Iris pigment epithelial cell (primary cell): ENCODE measurements at places on chromosomes 5 and 9.

DNA sequence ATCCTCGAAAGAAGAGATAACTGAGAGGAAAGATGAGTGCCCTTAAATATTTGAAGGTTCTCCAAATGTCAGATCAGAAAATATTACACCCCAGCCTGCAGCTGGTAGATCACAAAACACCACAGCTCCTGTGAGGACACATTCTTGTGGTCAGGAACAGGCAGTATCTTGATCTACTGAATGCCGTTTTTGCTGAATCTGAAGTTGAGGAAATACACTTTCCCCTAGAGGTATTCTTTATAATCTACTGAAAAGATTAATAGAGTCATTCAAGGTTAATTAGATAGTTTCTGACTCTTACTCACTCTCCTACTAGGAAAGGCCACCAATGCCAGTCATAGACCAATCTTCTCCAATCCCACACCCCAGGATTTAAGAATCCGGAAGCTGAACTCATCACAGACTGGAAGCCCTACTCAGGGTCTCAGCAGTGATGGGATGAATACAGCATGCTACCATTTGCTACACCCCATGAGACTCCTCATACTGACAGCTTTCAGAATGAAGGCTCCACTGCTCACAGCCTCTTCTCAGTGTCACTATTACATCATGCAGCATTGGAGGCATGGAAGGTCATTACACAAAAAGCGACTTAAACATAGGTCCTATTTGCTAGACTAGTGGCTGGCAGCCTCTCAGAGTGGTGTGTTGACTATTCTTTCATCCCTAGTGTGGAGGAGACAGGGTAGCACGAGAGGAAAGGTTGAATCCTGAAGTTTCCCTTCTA lies 143.9 kb upstream of the SLC1A3 start:
- DNase-seq = peak; percentile 16

DNA sequence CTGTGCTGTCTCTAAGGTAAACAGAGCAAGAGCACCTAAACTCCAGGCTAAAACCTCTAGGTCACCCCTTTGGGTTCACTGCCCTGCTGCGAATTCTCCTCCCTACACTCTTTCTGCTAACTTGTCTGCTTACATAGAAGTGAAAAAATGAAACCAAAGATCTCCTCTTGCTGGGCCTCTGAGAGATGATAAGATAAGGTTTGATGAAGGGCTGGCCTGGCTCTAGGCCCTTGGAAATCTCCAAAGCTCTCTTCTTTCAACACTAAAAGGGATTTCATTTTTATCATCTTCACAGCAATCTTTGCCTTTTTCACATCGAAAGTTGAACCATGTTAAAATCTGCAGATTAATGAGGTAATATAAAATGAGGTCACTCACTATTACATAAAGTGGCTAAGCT lies 450.8 kb upstream of the TLE4 start:
- no peak for DNase-seq

DNA sequence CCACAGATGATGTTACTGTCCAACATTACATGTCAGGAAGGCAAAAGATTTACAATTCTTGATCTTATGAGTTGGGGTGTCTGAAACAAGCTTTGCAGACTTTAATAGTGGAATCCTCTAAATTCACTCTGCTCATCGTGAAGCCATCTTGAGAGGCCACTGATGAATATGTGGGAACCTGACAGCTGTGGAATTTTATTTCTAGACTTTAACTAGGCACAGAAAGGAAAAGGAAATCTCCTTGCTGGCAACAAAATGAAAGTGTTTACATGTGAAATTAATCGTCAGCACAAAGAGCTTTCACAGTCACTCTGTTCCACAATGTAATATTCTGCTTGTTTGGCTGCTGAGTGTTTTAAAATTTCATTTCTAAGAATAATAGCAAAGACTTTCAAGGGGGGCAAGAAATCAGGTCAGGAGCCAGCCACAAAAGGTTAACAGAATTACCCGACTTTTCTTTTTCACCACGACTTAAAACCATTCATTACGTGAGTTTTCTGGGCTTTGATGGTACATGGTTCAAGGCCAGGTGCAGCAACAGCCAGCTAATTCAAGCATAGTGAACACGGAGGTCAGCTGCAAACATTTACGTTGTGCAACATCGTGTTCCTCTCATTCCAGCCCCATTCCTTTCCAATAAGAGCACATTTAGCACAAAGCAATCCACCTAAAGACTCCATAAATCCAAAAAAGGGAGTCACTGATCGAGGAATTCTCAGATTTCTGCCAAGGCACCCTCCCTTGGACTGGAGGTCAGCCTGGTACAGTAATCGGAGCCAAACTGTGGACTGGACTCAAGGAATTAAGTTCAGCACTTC lies 14.6 kb downstream of the NREP start:
- peak; percentile 92 for DNase-seq

GRCh38 chr5:90598293-90598692 lies 39.7 kb downstream of the ADGRV1 start:
- DNase-seq = no peak

DNA sequence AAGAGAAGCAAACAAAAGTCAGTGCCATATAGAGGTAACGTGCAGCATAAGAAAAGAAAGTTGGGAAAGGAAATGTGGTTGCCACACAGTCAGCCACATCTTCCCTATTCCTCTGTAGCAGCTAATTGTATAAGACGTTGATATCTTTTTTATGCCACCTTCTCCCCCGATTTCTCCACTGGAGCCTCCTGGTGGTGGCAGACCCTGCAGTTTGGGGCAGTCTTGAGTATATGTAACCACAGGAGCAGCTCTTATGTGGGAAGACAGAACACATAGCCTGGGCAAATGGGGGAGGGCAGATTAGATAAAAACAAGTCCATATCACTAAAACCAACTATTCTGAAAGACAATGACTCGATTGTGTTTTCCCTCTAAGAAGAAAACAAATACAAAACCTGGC lies 99.7 kb downstream of the PLCXD3 start:
- DNase-seq = no peak

GRCh38 chr9:134163371-134164196 lies 780 bp downstream of the RNU6ATAC start:
- peak; percentile 53 for DNase-seq

DNA sequence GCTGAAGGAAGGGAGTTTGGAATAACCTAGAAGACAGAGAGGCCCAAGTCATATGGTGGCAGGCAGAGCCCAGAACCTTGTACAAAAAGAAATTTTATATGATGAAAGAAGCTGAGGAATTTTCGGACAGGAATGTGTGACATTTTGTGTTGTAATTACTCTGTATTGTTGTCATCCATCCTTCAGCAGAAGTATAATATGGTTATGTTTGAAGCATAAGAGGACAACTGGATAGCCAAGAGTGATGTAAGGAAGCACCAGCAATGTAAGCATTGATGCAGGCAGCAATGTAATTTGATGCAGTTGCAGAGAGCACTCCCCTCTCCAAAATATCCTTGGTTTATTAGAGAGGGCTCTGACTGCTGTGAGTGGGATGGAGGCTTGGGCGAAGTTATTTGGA lies 19.1 kb upstream of the SNX2 start:
- DNase-seq = no peak

GRCh38 chr5:129118405-129118804 lies 23.9 kb downstream of the ISOC1 start:
- peak; percentile 32 for DNase-seq

DNA sequence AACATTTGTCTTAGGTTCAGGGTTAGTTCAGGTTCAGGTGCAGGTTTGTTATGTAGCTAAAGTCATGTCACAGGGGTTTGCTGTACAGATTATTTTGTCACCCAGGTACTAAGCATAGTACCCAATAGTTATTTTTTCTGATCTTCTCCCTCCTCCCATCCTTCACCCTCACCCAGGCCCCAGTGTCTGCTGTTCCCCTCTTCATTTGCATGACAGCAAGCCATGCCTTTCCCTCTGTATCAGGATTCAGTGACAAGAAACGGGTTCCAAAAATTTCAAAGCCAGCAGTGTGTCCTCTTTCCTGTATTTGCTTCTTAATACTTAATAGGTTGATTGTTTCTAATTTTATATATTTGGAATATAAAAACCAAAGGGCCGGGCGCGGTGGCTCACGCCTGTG lies 330.8 kb upstream of the SGCD start:
- no peak for DNase-seq

DNA sequence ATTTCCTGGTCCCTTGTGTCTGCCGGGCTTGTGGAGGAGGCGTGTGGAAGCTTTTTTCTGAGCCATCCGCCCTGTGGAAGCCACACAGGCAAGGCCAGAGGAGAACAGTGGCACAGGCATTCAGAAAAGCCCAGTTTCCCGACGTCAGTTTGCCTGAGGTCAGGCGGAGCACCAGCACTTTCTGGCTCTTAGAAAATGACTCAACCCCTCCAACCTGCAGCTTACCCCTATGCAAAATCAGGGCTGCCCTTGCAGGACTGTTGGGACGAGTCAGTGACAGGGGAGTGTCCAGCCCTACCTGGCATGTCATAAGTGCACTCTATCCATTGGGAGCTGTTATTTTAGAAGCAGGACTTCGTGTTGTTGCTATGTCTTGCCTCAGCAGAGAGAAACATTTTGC lies 216.0 kb downstream of the NR3C1 start:
- no peak for DNase-seq

DNA sequence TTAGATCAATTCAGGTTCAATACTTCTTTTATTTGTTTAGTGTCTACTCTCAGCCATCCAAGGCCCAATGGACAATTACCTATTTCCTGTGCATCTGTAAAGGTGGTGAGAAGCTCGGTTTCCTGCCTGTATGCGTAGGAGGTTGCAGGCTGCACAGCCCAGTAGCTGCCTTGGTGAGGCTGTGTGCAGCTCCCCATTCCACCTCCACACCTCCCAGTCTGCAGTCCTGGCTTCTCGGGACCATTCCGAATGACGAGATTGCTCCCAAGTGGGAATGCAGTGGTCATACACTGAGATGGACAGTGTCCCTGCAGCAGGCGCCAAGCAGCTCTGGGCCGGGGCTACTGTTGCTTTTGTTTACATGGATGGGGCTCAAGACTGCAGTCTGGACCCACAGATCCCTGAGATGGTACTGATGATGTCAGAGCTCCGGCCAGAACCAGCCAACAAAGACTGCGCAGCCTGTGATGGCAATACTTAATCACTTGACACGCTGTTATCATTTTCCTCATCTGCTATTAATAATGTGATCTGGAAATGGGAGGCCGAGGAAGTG lies 206.1 kb upstream of the IRX1 start:
- no peak for DNase-seq

- peak; percentile 57 for DNase-seq
Observed at GRCh38 chr5:31470608-31471007, 61.3 kb downstream of the DROSHA start.

- no peak for DNase-seq
Observed at GRCh38 chr5:35781181-35781790, 75.4 kb upstream of the IL7R start.

GRCh38 chr5:65100911-65101631 lies 332.3 kb downstream of the CWC27 start:
- DNase-seq = peak; percentile 92

DNA sequence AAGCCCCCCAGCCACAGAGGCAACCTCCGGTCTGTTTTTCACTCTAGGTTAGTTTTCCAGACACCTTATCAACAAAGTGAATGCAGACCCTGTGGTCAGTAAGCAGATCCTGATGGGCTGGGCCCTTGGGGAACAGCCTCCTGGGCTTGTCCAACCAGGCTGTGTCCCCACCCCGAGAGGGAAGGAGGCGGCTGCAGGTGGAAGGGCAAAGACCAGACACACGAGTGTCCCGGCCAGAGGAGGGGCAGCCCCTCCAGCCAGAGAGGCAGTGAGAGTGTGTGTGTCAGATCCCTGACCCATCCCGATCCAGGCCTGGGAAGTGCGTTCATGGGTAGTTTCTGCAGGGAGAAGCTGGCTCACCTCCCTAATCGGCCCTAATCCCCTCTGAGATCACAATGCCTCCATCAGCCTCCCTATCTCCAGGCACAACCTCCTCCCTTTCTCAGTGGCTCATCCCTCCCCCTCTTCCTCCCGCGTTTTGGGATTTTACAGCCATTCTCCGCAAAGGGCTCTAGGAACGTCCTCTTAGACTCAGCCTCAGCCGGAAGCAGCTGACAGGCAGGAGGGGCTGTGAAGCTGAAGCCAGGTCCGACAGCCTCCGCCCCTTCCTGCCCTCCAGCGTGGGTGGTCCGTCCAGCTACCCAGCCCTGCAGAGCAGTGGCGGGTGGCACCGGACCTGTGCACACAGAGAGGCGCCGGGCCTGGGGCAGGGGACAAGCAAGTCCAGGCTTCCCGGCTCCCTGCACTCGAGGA lies 9.7 kb downstream of the SLC12A7 start:
- peak; percentile 27 for DNase-seq

DNA sequence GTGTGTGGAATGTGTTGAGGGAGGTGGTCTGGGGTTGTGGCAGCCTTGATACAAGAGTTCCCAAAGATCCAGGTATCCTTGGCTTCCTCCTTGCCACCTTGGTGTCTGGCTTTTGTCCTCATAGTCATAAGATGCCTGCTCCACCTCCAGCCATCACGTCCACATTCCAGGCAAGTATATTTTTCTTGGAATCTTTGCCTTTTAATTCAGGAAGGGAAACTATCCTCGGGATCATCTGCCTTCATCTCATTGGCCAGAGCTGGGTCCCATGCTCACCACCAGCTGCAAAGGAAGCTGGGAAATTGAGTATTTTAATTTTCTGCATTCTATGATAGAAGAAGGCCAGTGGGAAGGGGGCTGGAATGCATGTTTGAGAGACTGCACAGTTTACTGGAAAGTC lies 186.7 kb downstream of the C9orf50 start:
- no peak for DNase-seq

DNA sequence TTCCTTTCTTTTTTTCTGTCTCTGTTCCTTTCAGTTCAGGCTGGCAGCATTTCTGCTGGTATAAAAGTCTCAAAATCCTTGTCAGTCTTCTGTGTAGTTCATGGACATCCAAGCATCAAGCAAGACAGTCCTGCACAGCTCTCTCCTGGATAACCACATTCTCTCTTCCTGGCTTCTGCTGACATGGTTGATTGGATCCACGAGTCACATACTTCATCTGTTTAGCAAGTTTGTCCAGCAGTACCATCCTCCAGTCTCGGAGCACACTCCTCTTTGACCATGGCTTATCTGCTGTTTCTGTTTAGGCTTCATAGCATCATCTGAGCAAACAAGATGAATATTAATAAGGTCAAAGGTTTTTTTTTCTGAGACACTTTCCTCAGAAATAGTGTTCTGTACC lies 220.8 kb downstream of the KDM4C start:
- DNase-seq = peak; percentile 12

DNA sequence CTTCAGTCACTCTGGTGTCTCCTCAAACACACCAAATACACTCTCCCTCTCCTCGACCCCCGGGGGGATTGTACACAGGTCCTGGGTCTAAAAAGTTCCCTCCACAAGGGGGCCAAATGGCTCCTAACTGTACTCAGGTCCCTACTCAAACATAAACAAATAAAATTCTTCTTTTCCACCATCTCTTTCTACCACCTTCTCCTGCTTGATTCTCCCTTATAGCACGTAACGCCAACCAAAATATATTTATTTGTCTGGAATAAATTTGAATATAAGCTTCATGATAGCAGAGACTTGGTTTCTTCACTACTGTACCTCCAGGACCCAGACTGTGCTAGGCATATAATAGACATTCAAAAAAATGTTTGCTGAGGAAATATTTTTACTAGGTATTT lies 21.4 kb downstream of the ZNF608 start:
- DNase-seq = no peak

GRCh38 chr5:14062178-14062577 lies 81.0 kb upstream of the TRIO start:
- DNase-seq = peak; percentile 10

- DNase-seq = no peak
Observed at GRCh38 chr9:95045751-95046150, 271.8 kb downstream of the FANCC start.
